Mesothelial cell of epicardium (in vitro differentiated cells): ENCODE measurements at places on chromosomes 7 and 10. TPM values are rescaled to one million over a fixed set of nuclear protein-coding genes. Genes with fewer than 3 reads are reported as not detected.

DNA sequence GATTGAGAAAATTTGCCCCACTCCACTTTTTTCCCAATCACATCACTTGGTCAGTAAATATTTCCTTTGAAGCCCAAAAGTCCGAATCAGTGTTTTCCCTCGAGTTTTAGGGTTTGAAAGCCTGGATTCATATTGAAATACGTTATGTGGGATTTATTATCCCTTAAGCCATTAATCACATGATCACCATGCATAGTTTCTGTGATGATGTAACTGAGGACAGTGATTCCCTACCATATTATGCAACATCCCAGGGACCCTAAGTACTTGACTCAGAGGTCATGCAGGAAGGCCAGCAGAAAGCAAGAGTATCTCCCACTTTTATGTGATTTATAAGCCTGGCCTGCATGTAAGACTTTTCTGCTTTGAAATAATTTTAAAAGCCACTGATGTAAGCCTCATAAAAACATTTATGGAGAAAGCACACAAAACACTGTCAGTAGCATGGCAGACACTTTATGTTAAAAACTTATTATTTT lies 630.6 kb upstream of the ZWINT start:
- no peak for DNase-seq

DNA sequence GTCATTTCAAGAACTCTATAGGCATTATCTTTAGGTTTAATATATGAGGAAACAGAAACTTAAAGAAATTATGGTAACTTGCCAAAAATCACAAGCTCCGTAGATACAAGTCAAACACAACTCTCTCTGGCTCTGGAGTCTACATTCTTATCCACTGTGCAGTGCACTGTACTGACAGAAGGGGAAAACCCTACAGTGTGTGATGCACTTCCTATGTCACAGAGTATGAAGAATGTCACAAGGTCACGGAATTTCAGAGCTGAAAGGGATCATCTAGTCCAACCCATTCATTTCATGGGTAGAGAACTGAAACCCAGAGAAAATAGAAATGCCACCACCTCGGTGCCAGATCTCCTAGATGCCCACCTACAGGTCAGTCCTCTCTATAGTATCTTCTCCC lies 86.1 kb downstream of the LRRTM3 start:
- no peak for DNase-seq

GRCh38 chr10:2038036-2038435 lies 300.7 kb upstream of the ADARB2 start:
- no peak for DNase-seq

GRCh38 chr7:108920490-108920889 lies 350.8 kb downstream of the DNAJB9 start:
- no peak for DNase-seq

DNA sequence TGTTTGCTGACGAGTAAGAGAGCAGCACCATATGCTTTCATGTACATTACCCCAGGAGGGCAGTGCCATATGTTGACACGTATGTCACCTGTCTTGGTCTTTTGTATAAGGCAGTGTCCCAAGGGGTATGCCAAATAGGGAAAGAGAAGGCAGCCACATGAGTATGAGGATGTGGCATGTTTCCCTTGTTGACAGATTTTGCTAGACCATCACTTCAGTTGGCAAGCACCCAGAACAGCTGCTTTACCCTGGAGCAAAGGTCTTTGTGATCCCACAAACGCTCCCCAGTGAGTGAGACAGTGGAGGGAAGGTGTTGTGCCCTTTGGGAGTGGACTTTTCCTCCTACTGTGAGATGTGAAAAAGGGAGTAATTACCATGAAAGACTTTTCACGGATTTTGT lies 350.1 kb downstream of the ETV1 start:
- no peak for DNase-seq

DNA sequence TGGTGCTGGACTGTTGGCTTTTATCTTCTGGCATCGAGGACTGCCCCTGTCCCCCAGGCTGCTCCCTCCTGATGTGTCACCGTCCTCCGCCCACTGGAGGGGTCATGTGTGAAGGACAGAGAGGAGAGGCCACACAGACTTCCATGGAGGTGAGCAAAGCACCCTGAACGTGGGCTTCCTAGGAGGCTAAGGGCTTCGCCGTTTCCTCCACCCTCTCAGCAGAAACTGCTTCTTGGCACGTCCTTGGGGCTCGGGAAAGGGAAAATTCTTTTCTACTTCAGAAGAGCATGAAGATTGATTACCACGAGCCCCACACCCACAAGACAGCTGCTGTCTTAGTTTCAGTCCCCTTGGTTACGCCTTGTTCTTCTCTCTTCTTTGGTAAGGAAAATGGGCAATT lies 218.2 kb downstream of the CCDC3 start:
- DNase-seq = no peak

DNA sequence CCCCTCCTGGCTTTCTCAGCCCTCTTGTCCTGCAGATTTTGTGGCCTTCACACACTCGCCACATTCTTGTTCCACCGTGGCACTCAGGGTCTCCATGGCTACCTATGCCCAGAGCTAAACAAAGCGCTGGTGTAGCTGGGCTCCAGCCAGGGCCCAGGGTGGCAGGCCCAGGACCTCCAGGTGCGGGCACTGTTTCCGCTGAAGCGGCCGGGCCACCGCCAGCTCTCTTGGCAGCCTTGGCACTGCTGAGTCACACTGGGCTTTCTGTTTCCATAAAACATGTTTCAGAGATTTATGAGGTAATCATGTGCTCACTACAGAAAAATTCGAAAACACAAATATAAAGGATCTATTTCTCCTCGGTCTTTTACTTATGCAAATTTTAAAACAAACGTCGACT lies 51.3 kb downstream of the AOC1 start:
- no peak for DNase-seq

GRCh38 chr7:138388673-138389491 lies 71.2 kb upstream of the TRIM24 start:
- no peak for DNase-seq

UFSP1 gene
- 6.0 to 8.0 TPM (median 6.4 TPM) in 3 replicates for total RNA-seq

COL13A1 gene
- 12.6 to 14.4 TPM (median 14.1 TPM) in 3 replicates for total RNA-seq

SMKR1 gene
- total RNA-seq = 2.0 to 2.8 TPM (median 2.5 TPM) in 3 replicates
